Right renal cortex interstitium (tissue), 3 donors: ENCODE measurements at places on chromosomes 5 and 9.

GRCh38 chr9:76697081-76697480 lies 67.2 kb upstream of the PCA3 start:
- no peak for DNase-seq

DNA sequence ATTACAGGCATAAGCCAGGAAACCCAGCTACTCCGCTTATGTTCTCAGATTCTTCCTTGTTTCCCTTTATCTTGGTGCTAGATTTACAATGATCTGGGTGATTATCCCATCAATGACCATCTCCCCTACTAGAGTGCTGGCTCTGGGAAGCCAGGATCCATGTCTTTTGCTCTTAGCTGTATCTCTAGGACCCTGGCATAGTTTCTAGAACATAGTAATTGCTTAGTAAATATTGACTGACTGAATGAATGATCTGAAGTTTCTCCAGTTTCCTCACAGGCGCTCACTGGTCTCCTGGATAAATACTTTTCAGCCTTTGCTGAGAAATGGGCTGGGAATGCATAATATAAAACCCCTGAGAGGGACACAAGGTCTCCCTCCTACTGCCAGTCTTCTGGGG lies 60.0 kb upstream of the KLF9 start:
- DNase-seq = no peak

DNA sequence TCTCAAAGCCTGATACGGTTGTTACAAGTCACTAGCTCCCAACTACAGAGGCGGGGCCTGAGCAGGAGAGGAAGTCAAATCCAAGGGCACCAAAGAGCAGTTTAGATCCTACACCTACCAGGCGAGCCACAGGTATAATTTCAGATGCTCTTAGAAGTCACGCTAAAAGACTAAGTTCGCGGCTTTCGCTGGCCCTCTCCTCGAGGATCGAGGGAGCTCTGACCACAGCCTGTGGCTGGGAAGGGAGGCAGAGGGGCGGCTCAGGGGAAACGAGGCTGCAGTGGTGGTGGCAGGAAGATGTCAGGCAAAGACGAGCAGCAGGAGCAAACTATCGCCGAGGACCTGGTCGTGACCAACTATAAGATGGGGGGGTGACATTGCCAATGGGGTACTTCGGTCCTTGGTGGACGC lies 48.6 kb downstream of the SEMA4D start:
- DNase-seq = no peak

DNA sequence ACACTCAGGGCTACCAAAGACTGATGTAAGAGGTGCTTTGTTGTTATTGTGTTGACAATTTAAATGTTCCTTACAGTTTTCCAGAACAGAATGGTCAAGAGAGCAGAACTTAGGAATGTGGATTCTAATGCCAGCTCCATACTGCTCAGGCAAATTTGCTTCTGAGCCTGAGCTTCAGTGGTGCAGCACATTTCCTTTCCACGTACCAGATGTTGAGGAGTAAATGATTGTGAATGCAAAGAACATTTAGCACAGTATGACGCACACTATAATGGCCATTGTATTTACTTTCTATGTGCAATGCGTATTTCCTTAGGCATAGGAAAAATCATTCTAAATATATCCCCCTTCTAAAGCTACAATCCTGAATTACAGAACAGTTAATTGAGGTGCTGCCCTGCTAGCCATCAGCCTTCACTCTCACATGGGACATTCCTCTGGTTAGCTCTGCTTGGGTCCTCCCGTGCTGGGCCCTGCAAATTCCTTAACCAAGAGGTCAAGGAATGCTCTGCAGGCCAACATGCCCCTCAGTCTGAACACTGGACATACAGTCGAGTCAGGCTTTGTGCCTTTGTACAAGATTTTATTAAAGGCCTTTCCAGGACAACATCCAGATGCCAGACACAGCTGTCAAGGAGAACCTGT lies 21.1 kb upstream of the TMEM174 start:
- no peak for DNase-seq

GRCh38 chr9:68847765-68848164 lies 142.7 kb downstream of the PIP5K1B start:
- DNase-seq = no peak

DNA sequence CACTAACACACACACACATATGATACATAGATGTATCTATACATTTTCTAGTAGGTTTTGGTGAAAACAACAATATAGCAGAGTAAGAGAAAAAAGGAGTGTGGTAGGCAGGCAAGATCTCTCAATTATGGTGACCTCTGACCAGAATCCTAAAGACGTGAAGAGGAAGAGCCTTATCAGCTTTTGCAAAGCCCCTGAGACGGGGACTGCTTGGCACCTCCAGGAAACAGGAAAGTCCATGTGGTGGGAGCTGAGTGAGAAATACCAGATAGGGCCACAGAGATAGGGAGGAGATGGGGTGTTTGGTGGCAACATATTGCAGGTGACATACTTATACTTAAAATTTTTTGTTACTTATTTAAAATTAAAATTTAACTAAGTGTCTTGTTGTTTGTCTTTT lies 39.9 kb upstream of the CTXN3 start:
- no peak for DNase-seq

DNA sequence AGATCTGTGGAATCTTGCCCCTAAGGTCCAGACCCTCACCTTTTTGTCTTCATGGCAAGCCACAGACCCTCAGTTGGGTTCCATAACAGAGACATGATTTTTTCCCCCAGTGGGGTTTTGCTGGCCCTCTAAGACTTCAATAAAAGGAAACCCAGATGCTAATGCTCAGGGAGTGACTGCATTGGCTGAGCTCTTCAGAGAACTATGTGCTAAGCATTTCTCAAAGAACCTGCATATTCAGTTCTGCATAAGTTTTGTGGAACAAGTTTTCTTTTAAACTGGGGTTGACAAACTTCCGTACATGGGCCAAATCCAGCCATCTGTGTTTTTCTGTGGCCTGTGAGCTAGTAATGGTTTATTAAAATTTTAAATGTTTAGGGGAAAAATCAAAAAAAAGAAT lies 159.8 kb upstream of the GDNF start:
- DNase-seq = no peak

DNA sequence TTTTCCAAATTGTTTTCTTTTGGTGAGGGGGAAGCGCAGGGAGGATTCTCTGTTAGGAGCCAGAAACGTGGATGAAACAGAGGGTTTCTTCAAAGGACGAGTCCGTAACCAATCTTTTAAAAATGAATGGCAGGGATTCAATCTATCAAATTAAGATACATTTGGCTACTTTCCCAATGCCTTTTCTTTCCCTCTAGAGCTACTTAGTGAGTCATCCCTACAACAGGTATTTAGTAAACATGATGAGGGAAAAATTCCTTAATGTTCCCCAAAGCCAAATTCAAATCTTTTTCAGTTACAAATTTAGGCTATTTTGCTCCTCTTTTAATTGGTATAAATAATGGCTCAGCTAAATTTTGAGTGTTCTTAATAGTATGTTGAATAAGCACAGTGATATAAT lies 366.4 kb upstream of the RIOK2 start:
- DNase-seq = no peak

DNA sequence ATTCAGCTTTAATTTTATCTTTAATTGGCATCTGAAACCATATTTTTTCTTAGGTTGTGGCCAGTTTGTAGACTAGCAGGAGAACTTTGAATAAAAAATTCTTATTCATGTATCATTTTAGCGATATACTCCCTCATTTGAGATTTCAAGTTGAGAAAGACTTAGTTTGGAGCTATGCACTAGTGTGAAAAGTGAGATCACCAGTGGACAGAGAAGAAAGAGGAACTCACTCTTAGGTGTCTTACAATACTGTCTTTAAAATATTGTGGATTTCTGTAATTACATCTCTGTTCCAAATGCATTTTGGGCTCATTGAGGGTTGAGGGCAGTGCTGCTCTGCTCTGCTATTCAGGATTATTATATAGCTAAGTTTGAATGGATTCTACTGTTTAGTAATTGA lies 54.7 kb downstream of the NAA35 start:
- DNase-seq = no peak

GRCh38 chr5:123949043-123949804 lies 437.2 kb downstream of the CSNK1G3 start:
- no peak for DNase-seq

GRCh38 chr5:60888359-60889061 lies 44.4 kb upstream of the ELOVL7 start:
- no peak for DNase-seq

DNA sequence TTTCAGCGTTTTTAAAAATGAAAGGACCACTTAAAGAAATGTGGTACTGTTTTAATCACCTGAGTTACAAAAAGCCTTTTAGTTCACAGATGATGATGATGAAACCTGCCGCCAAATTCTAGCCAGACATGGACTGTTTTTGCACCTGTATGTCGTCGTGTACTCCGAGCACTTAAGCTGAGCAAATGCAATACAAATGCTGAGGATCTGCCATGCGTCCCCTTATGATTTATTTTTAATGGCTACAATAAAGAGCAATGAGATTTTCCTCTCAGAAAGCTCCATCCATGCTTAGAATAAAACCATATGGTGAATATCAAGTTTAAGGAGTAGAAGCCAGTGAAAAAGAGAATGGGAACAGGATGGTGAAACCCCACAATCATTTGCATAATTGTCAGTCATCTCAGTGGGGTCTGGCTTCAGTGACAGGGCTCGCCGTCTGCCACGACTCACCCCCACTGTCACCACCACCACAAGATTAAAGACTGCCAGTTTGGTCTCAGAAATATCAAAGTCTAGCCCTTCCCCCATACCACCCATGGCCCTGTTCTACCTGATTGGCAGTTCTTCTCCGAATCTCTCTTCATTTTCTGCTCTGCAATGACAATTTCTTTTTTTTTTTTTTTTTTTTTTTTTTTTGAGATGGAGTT lies 159.9 kb downstream of the GOLPH3 start:
- DNase-seq = no peak

DNA sequence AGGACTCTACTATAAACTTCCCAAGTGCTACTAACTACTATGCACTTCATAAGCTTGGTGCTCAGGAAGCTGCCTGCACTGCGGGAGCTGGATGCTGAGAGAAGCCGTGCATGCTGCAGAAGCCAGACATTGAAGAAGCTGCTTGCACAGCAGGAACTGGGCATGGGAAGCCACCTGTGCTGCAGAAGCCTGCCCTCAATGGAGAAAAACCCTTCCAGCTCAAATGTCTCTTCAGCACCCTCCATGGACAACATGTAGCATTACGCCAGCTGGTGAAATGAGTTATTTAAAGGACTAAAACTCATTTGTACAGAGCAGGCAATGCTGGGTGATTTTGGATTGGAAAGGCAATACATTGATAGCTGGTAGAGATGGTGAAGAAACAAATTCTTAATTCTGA lies 247.2 kb downstream of the KIF4B start:
- DNase-seq = no peak

GRCh38 chr9:98502976-98503325 lies 205.8 kb downstream of the GABBR2 start:
- no peak for DNase-seq

DNA sequence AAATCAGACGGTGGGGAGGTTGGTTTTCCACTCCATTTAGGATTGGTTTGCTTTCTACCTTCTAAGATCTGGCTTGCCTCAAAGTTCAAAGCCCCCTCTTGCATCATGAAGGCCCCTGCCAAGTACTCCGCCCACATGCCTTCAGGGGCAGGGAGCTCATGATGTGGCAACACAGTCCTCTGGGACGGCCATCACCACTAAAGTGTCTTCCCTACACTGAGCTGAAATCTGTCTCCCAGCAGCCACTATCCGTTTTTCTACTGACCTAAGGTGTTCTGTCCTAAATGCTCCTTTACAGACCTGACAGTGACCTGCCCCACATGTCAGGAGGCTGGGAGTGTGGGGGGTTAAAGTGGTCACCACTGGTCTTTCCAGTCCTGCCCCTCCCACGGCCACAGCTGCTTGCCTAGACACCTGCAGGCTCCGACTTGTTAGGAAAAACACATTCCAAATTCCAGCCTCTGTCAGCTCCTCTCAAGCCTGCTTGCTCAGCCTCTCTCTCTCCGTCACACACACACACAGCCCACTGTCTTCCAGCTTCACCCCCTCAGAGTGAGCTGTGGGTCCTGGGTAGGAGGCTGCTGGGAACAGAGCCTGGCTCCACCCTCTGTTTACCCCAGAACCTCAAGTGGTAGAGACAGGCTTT lies 44.9 kb downstream of the SHB start:
- no peak for DNase-seq

DNA sequence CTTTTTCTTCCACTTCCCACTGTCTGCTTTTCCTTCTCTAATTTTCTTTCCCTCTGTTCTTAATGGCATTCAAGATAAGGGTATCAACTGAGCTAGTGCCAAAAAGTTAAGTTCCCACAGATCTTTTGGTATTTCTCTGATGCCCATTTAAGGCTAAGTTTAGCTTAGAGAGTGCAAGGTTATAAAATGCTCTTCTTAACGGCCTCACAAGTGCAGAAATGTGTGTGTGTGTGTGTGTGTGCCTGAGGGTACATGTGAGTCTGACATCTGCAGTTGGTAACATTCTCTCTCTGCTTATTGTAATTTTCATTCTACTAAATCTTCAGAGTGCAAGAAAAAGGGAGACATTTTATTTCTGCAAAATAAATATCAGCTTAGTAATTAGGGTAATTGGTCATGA lies 24.2 kb downstream of the FBN2 start:
- DNase-seq = no peak

- no peak for DNase-seq
Measured at GRCh38 chr9:107991581-107991980, 502.0 kb upstream of the KLF4 start.

GRCh38 chr9:82117026-82117811 lies 128.6 kb downstream of the SPATA31D1 start:
- peak; percentile 13 for DNase-seq

DNA sequence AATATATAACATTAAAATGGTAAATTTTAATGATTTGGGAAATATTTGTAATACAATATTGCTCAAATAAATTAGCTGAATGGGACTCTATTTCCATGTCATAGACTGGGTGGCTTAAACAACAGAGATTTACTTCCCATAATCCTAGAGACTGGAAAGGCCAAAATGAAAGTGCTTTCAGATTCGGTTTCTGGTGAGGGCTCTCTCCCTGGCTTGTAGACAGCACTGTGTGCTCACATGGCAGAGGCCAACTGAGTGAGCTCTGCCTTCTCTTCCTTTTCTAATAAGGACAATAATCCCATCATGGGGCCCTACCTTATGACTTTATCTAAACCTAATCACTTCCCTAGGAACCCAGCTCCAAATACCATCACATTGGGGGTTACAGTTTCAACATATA lies 196.2 kb downstream of the MARCHF11 start:
- DNase-seq = no peak

DNA sequence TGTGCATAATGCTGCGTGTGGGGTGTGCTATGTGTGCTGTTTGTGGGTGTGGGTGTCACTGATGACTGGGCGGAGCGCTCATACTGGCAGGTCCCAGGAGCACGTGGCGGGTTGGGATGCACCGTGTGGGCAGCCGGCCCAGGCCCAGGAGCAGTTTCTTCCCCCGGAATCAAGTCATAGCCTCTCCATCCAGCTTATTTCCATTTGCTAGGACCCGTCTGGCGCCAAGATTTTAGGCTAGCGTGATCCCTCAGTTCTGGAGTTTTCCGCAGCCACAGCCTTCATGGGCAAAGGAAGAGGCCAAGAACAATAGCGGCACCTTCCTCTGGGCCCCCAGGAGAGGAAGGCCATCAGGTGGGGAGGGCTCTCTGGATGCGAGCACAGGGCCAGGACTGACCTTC lies 43.3 kb upstream of the NEURL1B start:
- no peak for DNase-seq

- DNase-seq = peak; percentile 21
Measured at GRCh38 chr5:64811050-64811640, 42.4 kb downstream of the CWC27 start.
